ENCODE measurements at places on chromosomes 6 and 20.

DNA sequence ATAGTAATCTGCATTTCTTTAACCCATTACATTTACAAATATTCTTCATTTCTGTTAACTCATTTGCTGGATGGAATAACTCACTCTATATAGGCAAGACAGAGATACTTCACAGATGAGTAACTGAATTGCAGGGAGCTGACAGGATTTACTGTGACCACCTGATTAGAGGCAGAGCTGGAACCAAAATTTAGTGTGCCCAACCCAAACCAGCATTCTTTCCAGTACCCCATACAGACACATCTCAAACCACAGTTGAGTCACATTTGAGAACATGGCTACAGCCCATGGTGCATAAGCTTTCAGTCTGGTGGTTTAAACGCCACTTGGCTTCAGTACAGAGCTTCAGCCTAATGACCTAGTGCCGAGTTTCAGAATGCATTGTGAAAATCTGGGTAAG, 138.4 kb upstream of the TENT5A start:
- peak; percentile 96 for DNase-seq

- peak; percentile 80 for DNase-seq
Observed at GRCh38 chr6:104633125-104633524, 226.6 kb downstream of the HACE1 start.

- DNase-seq = peak; percentile 66
Observed at GRCh38 chr6:165119231-165120020, 190.0 kb downstream of the C6orf118 start.

DNA sequence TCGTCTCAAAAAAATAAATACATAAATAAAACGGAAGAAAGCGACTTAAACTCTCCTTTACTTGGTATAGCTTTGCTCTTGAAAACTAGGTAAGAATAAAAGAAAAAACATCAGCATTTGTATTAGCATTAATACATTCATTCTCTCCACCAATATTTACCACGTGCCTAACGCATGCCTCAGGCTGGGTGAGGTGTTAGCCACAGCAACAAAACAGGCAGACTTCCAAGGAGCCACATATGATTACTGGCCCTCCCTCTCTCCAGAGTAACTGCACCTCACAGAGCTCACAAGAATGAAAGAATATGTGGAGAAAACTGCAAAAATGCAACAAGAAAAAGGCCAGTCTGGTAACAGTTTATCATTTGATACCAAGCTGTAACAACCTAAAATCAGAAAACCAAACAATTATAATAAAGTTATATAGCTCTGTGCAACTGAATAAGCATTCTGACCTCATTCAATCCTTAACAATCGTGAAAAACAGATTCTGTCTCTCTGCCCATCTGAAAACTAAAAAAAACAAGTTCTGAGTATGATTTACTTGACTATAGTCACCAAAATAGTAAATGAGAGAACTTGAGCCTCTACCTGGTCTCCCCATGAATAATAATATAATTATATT, 5.2 kb downstream of the NAPB start:
- peak; percentile 59 for DNase-seq

DNA sequence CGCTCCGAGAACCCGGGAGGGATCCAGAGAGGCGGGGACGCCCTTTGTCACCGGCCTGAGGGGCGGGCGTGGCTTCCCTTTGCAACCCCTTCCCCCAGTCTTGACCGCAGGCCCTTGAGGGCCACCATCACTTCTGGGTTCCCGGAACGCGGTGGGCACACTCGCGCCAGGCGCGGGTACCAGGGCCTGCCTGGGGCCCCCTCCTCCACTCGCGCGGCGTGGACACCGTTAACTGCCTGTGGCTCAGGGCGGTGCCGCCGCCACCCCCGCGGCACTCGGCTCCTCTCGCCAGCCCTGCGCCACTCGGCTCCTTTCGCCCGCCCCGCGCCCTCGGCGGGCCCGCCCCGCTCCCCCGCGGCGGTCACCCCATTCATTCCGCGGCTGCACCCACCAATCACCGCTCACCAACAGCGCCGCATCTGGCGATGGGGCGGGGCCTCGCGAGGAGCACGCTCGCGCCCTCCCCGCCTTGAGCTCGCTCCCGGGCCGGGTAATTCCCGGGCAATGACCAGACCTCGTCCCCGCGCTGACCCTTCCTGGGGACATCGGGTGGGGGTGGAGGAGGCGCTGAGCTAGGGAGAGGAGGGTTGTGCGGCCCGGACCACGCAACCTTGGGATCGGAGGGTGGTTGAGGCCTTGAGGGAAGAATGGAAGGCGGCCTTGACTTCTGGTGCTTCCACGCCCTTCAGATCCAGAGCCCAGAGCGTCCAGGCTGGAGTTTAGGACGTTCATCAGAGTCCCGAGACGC, 10.5 kb upstream of the ELOVL5 start:
- DNase-seq = peak; percentile 98

GRCh38 chr6:135073756-135074393, 19.3 kb upstream of the HBS1L start:
- DNase-seq = no peak

GRCh38 chr20:58646257-58646656, 4.8 kb upstream of the STX16 start:
- DNase-seq = no peak

DNA sequence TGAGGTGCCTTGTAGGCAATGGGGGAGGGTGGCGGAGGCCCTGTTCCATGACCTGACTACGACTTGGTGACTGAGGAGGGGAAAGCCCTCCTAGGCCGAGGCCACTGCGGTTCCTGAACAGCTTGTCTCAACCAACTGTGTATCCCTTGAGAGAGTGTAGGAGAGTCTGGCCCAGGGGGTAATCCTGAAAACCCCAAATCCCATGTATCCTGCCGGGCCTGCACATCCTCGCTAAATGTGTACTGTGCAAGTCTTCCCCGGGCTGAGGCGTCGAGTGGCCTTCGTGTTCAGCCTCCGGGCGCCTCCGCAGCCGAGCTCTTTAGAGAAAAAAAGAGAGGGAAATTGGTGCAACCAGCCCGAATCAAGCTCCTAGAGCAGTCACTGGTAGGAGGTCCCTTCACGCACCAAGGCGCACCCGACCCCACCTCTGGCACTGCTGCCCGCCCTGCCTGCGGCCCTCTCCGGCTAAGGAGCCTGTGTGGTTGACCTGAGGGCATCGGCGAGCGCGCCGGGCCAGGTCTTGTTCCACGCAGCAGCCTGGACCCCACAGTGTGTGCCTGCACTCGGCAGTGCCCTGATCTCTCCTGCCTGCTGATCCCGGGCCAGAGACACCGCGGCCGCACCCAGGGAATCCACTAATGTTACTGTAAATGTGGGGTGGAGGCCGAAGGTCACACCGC, 7.3 kb downstream of the SIM1 start:
- DNase-seq = no peak

- no peak for DNase-seq
Observed at GRCh38 chr6:168607272-168608112, 166.5 kb downstream of the SMOC2 start.

DNA sequence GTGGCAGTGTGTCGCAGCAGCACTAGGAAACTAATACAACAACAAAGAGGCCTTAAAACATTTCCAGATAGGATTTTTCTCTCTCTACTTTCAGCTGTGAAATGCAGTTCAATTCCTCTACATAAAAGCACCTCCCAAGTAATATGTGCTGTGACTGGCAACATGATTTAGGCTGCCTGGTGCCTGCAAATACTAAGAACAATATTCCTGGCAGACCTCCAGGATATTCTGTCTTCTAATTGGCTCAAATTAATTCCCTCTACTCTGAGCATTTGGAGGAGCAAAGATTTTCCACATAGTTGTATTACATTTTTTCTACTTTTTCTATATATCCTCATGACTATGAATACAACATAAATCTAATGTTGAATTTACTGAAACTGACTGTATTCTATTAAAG, 33.2 kb downstream of the SCGN start:
- DNase-seq = no peak

- DNase-seq = peak; percentile 34
Observed at GRCh38 chr6:87661016-87661415, 41.0 kb downstream of the AKIRIN2 start.

GRCh38 chr6:155130161-155130853, 133.5 kb upstream of the CLDN20 start:
- DNase-seq = peak; percentile 84

DNA sequence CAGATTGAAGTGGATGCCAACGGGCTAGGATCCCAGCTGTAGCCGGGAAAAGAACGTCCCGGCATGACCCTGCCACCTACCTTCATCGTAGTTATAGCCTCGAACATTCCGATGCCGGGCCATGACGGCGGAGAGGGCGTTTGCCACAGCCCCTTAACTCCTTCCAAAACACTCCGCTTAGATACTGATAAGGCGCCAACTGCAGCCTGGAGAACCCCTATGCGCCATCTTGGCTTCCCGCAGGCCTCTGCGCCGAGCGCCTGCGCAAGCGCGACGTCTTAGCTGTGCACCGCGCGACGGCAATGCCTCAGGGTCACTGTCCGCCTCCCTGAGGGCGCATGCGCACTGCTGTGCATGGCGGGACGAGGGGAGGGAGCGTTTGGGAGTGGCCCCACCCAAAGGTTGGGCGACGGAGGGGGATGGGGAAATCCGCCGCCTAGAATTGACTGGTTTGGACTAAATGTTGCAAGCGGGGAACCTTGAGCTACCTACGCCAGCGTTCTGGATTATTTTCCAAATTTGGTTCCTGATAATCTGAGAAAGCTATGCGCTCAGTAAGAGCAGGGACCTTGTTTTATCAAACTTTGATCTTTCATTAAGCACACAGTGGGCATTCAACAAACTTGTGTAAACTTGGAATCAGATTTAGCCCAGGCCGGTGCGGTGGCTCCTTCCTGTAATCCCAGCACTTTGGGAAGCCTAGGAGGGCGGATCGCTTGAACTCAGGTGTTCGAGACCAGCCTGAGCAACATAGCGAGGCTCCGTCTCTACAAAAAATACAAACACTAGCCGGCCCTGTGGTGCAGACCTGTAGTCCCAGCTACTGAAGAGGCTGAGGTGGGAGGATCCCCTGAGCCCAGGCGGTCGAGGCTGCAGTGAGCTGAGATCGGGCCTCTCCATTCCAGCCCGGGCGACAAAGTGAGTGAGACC, at the start of gene HBS1L:
TSS of gene HBS1L (minus strand) at position 254 of the 930 bp plus-strand sequence. CDS start at position 123, 131 bp downstream.
- DNase-seq = peak; percentile 98

DNA sequence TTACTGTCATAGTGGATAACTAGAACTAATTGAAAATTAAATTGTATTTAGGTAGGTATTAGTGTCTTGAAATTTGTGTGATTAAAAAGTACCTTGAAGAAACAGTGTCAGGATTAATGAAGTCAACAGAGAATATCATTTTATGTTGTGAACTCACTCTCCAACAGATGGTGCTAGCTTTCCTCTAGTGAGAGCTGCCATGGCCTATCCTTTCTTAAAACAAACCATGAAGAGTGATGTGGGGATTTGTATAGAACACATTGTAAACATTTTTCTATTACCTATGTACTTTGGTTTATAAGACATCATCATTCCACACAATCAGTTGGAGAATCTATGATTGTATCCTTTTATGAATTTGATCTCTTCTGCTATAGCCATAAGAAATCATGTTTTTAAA, 4.8 kb upstream of the SRSF12 start:
- peak; percentile 37 for DNase-seq

Data from M059J (cell line).